ENCODE measurements at places on chromosomes 11 and 22.

DNA sequence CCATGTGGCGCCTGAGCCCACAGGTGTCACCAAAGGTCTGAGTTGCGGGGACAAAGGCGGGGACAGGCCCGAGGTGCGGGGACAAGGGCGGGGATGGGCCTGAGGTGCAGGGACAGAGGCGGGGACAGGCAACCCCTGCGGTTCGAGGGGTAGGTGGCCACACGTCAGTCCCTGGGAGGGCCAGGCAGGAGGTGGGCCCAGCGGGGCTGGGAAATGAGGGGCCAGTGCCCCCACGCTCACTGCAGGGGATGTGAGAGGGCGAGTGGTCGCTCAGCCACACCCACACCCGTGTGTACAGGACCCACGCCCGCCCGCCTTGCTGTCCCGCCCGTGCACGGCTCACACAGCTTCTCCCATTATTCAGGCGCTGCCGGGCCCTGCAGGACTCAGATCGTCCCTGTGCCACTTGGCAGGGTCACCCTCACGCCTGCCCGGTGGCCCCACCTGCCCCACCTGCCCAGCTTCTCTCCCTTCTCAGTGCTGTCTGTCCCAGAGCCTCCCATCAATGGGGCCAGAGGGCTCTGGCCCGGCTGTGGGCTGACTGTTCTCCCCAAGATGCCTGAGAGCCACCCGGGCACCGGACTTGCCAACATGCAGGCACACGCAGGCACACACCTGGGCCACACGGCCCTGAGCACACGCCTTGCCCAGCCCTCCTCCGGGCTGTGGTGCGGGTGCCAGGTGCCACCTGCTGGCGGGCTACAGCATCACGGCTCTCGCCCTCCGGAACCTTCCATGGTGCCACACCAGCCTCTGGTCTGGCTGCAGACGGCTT lies 14.2 kb upstream of the MUC6 start:
- DNase-seq = peak; percentile 40

DNA sequence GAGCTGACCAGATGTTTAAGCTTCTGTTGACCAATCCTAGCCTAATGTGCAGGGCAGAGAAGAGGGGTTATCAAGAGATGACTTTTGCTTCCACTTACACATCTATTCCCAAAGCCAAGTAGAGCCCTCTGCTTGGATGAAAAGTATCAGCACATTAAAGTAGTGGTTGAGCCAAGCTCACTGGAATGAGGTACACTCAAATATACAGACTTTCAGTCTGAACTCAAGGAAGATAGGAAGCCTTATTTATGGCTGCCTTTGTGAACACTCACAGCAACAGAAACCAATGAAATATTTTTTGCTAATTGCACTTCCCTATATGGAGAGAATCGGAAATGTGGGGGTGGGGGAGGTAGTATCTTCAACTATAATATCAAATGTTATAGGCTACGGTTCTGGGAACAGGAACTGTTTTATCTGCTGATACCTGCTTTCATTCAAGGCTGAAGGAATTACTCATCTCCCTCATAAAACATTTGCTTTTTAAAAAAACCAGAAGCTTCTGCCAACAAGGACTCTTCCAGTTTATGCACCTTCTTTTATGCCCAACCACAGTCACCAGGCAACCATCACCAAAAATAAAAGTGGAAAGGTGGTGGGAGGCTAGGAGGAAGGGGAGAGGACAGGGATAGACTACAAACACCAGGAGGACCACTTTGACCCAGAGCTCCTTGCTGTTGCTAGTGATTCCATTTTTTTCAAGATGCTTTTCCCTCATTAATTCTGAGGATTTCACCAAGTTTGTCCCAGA lies 91.2 kb downstream of the CLPB start:
- no peak for DNase-seq

DNA sequence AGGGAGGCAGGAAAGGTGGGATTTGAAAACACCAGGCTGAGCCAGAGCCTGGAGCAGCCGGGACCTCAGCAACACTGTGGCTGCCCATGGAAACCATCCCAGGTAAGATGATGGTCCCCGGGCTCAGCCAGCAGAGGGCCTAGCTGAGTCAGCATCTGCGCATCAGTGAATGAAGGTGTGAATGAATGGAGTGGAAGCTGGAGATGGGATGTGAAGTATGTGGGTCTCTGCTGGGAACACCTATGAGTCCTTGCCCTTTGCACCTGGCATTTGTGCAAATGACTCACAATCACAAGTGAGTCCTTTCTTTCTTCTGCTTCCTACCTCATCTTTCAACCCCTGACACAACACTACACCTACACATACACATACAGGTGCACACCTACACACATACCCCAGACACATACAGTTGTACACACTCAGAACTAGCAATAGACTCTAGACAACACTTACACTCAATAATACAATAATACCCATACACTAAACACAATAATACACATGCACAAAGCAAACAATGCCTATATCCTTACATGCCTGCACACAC lies 62.8 kb upstream of the PRDM11 start:
- DNase-seq = no peak

GRCh38 chr11:65891219-65892136 lies 1.0 kb downstream of the CCDC85B start:
- no peak for DNase-seq

DNA sequence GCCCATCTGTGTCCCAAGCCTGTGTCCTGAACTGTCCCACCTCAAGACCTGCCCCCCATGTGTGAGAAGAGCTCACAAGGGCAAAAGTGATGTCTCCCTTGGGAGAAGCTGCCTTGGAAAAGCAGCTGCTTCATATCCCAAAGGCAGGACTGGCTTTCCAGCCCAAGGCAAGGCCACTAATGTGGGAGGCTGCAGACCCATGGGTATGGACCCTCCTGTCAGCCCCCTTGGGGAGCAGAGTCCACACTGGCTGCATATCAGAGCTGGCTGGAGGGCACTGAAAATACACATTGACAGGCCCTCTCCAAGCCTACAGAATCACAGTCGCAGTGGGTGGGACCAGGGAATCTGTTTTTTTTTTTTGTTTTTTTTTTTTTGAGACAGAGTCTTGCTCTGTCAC lies 2.7 kb downstream of the PELI3 start:
- no peak for DNase-seq

DNA sequence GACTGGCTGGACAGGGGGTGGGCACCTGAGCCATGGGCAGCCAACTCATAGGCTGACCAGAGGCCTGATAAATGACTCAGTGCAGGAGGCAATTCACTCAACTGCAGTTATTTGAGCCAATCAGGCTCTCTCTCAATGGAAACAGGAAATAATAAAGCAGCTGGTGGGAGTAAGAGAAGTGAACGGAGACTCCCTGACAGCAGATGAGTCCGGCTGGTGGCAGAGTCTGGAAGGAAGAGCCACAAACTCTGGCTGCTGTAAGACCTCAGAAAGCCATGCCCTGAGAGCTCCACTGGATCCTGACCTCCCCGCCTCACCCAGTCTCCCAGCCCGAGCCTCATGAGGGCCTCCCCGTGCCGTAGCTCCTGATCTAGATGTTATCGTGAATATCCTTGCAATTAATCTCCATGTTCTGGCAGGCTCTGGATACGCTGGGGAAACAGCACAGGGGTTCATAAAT lies 69.8 kb downstream of the TRIM29 start:
- DNase-seq = no peak

DNA sequence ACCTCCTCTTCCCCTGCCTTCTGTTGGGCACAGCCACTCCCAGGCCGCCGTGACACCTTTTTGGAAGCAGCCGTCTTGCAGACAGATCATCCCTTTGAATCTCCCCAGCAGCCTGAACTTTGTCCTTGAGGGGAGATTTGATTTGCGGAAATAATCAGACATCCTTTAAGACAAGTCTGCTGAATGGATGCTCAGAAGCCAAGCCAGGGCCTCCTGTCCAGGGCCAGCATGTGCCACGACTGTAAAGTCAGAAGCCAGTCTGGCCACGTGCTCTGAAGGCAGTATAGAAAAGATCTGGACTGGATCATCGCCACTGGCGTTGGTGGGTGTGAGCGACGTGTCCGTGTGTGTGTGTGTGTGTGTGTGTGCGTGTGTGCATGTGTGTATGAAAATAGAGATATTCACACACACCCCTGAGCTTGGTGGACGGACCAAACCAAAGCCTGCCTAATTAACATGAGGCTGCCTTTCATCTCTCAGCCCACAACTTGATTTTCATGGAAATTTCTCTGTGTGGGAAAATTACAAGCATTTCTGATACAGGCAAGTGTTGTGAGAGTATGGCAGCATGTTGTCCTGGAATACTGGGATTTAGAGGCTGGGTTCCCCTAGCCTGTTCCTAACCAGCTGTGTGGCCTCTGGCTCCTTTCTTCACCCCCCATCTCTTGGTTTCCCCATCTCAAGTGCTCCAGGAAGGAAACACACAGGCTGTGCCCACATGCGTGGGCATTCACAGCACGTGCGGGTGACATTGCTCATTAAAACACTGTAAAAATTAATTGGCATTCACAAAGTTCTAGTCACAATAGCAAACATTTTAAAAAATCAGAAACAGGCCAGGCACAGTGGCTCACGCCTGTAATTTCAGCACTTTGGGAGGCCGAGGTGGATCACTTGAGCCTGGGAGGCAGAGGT lies 61.8 kb upstream of the WNT7B start:
- DNase-seq = no peak

DNA sequence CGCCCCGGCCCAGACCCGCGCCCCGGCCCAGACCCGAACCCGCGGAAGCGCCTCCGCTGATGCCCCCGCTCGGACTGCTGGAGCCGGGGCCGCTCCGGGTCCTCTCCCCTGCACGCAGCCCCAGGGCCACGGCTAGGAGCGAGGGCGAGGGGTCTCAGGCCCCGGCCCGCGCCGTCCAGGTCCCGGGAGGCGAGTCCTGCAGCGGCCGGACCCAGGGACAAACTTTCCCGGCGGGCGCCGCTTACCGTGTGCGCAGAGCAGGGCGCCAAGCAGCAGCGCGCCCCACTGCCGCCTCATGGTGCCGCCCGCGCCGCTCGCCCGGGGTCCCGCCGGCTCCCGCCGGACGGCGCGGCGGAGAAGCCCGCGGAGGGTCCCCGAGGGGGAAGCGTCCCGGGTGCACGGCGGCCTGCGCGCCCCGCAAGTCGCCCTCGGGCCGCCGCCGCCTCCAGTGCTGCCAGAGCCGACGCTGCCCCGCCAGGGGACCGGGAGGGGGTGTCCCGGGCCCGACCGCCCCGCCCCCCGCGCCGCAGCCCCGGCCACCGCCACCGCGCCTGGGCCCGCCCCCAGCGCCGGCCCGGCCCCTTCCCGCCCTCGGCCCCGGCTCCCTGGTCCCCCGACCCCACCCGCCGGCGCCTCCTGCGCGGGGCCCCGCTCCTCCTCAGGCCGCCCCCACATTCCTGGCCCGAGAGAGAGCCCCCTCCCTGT lies at the start of gene LRP4:
Gene LRP4 (minus strand): TSS at position 468 of the 705 bp plus-strand sequence. CDS start 171 bp downstream, at position 297.
- peak; percentile 20 for DNase-seq

GRCh38 chr11:79437278-79437980 lies 3.4 kb downstream of the TENM4 start:
- no peak for DNase-seq

DNA sequence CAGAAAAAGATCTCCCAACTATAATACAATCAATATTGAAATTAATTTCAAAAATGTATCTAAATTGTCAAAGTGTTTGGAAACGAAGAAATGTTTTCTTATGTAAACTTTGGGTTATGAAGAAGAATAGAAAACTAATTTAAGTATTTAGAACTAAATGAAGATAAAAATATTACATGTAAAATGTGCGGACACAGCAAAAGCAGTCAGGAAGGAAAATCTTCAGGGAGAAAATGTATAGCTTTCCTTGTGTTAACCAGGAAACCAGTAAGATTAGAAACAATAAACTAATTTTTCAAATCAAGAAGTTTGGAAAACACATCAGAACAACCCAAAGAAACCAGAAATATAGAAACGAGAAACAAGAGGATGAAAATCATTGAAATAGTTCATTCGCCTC lies 466.5 kb downstream of the BRD1 start:
- no peak for DNase-seq

DNA sequence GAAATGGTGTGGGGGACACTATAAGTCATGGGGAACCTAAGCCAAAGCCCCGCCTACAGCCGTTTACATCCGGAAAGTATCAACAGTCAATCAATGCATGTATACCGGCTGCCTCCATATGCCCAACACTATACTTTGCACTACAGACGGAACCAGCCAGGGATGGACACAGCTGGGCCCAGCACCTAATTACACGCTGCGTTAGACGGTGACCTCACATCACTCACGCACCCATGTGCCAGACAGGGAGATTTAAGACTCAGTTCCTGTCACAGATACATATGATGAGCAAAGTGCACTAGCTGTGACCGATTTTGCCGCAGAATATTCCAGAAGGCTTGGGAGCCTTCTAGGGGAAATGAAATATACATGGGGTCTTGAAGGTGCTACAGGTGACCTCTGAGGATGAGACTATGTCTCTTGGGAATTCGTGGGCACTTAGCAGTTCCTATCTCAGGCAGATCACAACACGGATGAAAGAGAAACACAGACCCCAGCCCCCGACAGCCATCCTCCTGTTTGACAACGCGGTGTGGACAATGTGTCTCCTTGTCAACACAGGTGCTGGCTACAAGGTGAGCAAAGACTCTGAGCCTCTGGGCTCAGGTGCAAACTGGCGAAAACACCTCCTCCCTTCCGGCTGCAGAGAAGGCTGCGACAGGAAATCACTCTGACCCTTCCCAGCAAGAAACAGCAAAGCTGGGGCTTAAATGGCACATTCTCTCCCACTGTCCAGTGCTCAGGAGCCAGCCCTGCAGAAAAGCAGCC lies 8.0 kb downstream of the AHNAK start:
- no peak for DNase-seq

DNA sequence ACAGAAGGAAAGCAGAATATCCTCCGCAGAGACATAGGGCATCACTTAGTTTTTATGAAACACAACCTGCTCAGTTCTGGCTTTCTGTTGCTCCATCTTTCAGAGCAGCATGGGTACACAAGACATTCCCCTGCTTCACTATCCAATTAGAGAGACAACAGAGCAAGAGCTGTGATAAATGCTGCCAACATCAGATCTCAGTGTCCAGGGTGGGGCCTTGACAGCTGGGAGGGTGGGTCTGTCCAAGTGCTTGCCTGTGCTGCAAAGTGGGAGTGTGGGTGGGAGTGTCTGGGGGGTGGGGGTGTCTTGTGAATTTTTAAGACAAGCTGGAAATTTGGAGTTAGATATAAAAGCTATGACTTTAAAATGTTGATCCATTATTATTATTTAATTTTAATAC lies 369.6 kb downstream of the TENM4 start:
- no peak for DNase-seq

- no peak for DNase-seq
Measured at GRCh38 chr11:77203901-77204753, 76.1 kb downstream of the MYO7A start.

- DNase-seq = no peak
Measured at GRCh38 chr11:120750647-120751549, 239.3 kb downstream of the GRIK4 start.

- DNase-seq = no peak
Measured at GRCh38 chr11:102304686-102305085, 12.6 kb upstream of the BIRC3 start.

- DNase-seq = no peak
Measured at GRCh38 chr11:84471501-84471900, 1155.6 kb downstream of the DLG2 start.

- no peak for DNase-seq
Measured at GRCh38 chr11:128201801-128202200, 385.6 kb downstream of the ETS1 start.

- no peak for DNase-seq
Measured at GRCh38 chr11:60771879-60772525, 13.1 kb upstream of the MS4A10 start.

GRCh38 chr11:15101072-15101709 lies 13.5 kb upstream of the INSC start:
- peak; percentile 24 for DNase-seq

All from stimulated activated CD8-positive, alpha-beta memory T cell treated with anti-CD3 and anti-CD28 coated beads, Interleukin-2, amount 100 ng/mL, for 1 hour (primary cell).